ENCODE measurements at places on chromosomes 5 and 9.

DNA sequence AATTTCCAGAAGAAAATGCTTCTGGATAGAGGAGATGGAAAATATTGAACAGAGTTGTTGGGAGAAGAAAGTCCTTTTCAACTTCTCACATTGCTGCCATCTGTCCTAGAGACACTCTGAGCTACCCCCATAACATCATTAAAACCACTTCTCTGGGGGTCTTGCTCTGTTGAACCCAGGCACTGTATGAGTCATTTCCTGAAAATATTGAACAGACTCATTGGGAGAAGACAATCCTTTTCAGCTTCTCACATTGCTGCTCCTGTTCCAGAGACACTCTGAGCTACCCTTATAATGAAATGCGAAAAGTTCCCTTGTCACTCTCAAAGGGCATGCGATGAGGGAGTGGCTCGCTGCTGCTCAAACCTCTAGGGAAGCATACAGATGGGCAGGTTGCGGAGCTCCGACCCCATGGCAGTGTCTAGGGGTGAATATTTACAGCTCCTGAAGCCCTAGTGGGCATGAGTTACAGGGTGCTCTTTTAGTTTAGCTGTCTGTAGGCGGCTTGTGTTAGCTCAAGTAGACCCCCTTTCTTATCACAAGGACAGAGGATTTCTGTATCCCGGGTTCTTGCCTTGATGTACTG, 90.7 kb downstream of the CDKN2A start:
- no peak for DNase-seq

GRCh38 chr9:82558346-82558745, 504.6 kb downstream of the RASEF start:
- no peak for DNase-seq

DNA sequence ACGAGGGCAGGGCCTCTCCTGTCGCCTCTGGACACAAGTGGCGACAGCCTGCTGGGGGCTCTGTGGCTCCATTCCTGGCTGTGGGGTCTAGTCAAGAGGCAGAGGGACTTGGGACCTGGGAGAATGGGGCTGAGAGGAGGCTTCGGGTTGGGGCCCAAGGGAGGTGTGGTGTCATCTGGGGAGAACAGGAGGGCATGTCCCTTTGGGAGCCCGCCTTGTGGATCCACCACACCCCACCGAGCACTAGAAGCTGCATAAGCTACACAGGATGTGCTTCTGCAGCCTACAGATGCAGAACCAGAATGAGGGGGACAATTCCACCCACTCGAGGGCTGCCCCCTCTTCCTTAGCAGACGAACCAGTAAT, 3.9 kb upstream of the MAN1B1 start:
- DNase-seq, result no peak

DNA sequence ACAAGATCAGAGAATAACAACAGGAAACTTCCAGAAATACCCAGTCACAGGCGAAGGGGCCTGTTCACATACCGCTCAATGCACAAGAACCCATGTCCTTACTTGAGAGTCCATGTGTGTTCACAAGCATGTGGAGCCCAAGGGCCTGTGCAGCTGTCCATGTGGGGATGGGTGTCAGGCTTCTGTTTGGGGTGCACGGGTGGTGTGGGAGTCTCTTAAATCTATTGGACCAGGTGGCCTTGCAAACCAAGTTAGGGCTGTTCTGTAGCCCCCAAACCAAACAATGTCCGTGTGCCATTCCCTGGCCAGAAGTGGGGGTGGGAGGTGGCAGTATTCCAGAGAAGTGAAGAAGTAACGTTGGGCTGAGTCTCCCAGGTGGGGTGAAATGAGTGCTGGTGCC, 222.3 kb downstream of the PBX3 start:
- no peak for DNase-seq

GRCh38 chr5:135628771-135629563, 50.2 kb upstream of the CXCL14 start:
- DNase-seq, result no peak

DNA sequence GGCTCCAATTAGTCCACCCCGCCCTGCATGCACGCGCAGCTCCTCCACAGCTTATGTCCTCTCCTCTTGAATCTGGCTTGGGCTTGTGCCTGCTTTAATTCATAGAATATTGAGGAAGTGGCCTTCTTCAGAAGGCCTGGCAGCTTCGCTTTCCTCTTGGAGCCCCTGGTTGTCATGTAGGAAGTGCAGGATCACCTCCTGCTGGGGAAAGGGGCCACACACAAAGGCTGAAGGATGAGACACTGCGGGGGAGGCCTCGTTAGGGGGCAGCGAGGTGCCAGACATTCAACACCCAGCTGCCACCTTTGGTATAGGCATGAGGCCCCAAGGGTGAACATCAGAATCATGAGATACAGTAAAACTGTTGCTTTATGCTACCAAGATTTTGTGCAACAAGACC, 2.7 kb upstream of the CNOT6 start:
- no peak for DNase-seq

GRCh38 chr5:140244525-140245025, 58.3 kb downstream of the PFDN1 start:
- peak; percentile 64 for DNase-seq

- DNase-seq, result no peak
Observed at GRCh38 chr9:79809316-79809876, 237.6 kb downstream of the TLE4 start.

DNA sequence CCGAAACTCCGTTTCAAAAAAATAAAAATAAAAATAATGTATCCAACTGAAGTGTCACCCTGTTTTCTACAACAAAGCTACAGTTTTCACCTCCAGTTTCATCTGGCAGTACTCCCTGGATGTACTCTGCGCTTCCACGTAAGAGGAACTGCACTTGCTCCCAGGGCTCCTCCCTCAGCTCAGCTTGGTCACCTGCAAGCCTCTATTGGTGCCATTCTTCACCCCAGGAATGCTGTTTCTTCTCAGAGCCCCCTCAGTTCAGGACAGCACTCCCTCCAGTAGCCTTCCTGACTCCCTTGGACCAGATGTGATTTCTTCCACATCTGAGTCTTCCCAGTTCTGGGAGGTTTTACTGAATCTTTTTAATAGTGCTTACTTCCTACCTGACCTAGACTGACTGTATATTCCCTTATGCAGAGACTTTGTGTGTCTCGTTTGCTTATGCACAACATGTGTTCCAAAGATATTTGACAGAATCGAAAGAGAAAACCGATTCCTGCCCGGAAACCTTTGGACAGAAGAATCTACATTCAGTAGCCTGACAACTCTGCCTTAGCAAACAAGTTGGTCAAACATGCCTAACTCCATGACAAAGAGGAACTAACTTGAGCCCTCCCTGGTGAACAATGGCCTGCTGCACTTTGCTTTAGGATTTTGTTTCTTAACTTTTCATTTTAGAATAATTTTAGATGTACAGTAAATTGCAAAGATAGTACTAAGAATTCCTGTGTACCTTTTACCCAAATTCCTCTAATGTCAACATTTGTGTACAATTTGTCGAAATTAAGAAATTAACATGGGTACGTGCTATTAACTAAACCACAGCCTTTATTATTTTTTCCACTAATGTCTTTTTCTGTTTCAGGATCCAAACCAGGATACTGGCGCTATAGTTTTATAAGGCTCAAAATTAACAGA, 814 bp downstream of the CCDC125 start:
- no peak for DNase-seq

DNA sequence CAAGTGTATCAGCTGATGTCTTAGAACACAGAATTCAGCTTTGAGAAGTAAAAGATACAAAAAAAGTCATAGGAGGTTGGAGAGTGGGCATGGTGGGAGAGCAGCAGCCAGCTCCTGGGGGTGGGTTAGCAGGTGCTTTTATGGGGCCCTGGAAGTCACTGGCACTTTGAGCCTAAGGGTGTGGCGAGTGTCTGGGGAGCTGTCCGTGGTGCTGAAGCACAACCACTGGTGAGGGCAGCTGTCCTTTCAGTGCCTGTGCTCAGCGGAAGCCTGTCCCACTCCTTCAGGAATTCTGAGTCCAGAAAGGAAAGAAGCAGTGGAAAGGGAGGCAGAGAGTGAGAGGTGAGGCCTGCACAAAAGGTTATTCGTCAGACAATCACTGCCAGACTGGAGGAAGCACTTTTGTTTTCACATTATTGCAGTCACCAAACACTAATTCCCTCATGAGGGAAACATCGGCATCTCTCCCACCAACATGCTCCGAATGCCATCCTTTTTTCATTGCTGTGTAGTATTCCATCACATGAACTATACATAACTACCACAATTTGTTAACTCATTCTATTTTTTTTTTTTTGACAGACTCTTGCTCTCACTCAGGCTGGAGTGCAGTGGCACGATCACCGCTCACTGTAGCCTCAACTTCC, 59.4 kb upstream of the RAPGEF1 start:
- no peak for DNase-seq

- no peak for DNase-seq
Observed at GRCh38 chr9:136111910-136112309, 6.8 kb downstream of the TMEM250 start.

DNA sequence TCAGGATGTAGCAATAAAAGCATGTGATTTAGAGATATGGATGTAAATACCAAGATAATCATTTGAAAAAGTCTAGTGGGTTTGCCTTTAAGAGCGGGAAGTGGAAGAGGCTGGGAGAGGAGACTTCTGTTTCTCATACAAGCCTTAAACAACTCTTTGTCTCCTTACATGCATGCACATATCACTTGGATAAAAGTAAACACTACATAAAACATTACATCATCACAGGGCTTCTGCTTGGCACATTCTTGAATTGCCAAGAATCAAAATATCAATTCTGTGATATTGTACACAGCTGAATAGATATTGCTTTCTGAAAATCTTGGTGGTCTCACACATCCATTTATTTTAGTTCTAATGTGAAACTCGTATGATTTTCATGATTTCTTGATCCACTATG, 57.6 kb downstream of the FOXD1 start:
- no peak for DNase-seq

DNA sequence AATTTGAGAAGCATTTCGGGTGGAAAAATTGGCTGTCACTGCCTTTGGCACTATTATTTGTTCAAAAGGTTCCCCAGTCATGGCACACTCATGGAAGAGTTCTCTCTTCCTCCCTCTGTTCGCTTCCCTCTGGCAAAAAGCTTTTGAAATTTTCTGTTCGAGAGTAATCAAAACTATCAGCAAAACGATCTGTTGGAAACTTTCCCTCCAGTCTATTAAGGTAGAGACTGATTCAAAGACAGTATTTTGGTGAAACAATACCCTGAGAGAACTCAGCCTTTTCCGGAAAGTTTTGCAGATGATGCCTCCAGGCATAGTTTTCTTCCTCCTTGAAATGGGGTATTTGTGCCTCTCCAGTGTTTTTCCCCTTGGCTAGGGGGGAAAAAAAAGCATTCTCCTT, 3.6 kb upstream of the LPAR1 start:
- no peak for DNase-seq

GRCh38 chr5:125196481-125197111, 450.2 kb upstream of the ZNF608 start:
- DNase-seq, result no peak

Measured in DMS 273 treated with DMSO at 0.1 percent for 48 hours (cell line).